ENCODE measurements at places on chromosomes 4 and X.
A peak's percentile ranks its signal among the peaks of the same experiment; 100 is the strongest.

DNA sequence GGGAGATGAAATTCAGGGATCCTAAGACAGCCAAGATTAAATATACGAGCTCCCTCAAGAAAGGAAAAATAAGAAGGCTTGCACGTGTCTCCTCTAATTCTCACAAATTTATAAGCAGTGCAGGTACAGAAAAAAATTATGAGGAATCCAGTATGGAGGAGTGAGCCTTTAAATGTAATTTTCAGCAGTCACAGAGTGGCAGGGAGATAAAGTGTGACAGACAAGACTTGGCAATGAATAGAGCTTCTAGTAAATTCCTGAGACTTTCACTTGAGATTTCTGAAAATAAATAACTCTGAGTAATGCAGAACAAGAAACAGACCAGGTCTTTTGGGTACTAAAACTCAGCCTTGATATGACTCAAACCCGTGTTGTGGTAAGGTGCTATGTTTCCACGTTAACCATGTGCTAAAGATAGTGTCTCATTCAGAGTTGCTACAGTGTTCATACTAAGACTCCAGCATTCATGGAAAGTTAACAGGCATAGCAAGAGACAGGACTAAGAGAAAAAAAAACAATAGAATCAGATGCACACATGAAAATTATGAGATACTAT, 119.8 kb downstream of the SPOCK3 start:
- DNase-seq = no peak

GRCh38 chr4:148415500-148415899, 26.7 kb downstream of the NR3C2 start:
- no peak for DNase-seq

GRCh38 chr4:38386005-38386551, 277.9 kb upstream of the KLF3 start:
- no peak for DNase-seq

- DNase-seq = no peak
Measured at GRCh38 chr4:1716065-1716945, 4.2 kb upstream of the SLBP start.

GRCh38 chrX:1427756-1428155, 25.0 kb downstream of the ASMTL start:
- DNase-seq = no peak

GRCh38 chr4:182649698-182650477, 267.3 kb downstream of the DCTD start:
- DNase-seq = no peak

DNA sequence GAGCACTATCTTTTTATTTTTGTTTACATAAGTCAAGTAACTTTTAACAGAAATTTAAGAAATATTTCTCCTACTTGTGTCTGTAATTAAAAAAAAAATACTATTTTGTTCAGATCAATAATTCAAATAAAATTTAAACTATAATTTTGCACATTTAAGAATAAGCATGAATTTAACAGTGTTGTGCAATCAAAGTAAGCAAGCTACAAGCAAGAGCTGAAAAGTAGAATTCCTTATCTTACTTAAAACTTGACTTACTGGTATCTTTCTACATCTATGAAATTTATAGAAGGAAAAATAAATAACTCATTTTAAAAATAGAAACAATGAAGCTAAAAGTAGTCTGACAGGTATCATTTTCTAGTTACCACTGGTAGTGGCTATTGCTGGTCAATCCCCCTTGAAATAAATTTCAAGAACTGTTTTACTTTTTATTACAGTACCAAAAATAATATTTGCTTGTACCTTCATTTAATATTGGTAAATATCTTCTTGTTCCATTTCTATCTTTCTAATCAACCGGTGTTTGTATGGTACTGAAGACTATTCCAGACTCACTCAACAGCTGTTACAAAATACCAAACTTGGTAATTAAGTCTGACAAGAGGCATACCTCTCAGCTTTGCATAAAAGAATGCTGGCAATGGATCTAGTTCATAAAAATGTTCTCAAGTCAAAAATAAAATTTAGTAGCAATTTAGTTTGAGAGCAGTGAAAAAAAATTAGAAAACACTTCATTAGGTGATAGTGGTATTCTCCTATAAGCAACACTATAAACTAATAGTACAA, 62.2 kb downstream of the NOCT start:
- no peak for DNase-seq

GRCh38 chrX:41468647-41469323, 21.6 kb downstream of the NYX start:
- no peak for DNase-seq

DNA sequence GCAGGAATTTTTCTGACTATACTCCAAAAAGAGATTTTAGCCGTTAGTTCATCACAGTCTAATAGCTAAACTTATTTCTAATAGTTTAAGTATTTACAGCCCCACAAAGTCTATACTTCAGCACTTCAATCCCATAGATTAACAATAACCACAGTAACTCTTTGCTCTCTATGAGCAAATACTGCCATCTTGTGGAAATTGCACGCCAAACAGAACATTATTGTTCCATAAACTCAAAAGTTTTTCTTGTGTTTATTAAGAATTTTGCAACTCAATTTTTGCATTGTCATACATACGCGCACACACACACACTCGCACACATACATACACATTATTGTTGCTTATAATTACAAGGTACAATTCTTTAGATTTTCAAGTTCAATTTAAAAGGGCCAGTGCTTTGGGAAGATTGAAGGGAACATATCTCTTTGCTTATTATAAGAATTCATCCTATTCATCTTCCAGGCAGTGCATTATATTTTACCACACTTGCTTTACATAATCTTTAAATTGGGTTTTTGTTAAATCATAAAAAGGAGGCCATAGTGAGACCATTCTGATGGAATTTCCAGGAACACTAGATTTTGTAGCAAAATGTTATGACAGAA, 63.8 kb upstream of the ATOH1 start:
- peak; percentile 79 for DNase-seq

- DNase-seq = no peak
Measured at GRCh38 chr4:41454423-41454822, 83.5 kb upstream of the LIMCH1 start.

DNA sequence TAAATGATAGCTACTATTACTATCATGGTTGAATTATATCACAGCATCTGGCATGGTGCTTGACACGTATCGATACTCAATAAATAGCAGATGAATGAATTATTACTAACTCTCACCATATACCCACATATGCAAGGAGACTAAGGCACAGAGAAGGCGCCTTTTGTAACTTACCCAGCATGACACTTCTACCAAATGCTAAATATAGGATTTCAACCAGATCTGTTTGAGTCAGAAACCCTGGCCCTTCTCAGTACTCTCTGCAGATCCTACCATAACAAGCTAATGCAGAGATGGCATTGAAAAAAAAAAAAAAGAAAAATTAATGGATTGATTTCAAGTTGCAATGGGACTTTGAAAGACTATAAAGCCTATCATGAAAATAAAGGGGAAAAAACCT, 219.5 kb downstream of the DHX15 start:
- DNase-seq = no peak

- DNase-seq = no peak
Measured at GRCh38 chrX:139725720-139726119, 17.8 kb upstream of the MCF2 start.

- no peak for DNase-seq
Measured at GRCh38 chrX:48475296-48475695, 703 bp upstream of the FTSJ1 start.

GRCh38 chr4:77911091-77911490, 48.5 kb downstream of the MRPL1 start:
- no peak for DNase-seq

DNA sequence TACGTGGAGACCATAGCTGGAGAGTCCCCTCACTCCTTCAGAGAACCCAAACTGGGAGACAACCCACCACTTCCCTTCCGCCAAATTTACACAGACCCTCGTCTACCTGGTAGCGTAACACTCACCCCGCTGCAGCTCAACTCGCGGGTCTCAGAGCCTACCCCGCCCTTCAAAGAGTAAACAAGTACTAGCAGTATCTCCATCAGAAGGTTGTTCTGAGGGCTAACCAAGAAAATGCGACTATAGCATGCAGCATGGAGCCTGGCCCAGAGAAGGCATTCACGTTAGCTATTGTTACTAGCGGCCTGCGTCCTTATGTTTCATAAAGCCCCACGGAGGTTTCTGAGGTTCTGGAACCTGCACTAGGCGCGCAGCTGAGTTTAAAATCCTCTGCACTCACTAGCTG, 531 bp upstream of the MANBA start:
- no peak for DNase-seq

DNA sequence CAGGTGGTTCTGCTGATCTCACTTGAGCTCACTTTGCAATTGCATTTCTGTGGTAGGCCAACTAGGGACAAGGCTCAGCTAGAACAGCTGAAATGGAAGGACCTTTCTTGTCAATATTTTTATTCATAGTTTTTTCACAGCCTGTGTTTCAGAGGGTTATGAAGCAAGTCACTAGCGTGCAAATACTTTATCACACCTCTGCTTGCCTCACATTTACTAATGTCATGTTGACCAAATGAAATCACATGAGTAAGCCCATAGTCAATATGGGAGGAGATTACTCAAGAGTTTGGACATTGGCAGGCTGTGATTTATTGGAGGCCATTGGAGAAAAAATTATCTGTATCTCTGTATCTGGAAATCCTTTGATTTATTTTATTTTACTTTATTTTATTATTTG, 628.3 kb upstream of the EPHA5 start:
- no peak for DNase-seq

DNA sequence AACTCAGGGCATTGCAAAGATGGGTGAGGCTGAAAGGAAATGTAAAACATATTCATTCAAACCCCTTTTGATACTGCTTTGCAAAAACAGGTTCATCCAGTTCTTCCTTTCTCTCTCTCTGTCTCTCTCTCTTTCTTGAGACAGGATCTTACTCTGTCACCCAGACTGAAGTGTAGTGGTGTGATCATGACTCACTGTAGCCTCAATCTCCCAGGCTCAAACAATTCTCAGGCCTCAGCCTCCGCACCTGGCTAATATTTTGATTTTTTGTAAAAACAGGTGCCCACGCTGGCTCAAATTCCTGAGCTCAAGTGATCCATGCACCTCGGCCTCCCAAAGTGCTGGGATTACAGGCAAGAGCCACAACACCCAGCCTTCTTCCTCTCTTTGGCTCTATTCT, 15.6 kb upstream of the DCHS2 start:
- DNase-seq = no peak

All from suppressor macrophage (primary cell).